H4 (cell line): ENCODE measurements at places on chromosomes 1 and 21. TPM values are rescaled to one million over a fixed set of nuclear protein-coding genes. Genes with fewer than 3 reads are reported as not detected.

The GABRD gene
- total RNA-seq = 2.1 TPM in 2 replicates

The LIPI gene
- total RNA-seq = not detected in 2 replicates

The ITLN1 gene
- not detected in 2 replicates for total RNA-seq

The CHD1L gene
- 29.2 and 34.0 TPM in 2 replicates for total RNA-seq

The ADAM30 gene
- total RNA-seq = not detected in 2 replicates

The GBP7 gene
- total RNA-seq = not detected in 2 replicates

The ADAMTSL4 gene
- 0.80 and 1.1 TPM in 2 replicates for total RNA-seq

The CIART gene
- 8.6 and 15.6 TPM in 2 replicates for total RNA-seq

The SPTA1 gene
- 1.6 and 2.4 TPM in 2 replicates for total RNA-seq

The DCST2 gene
- not detected in 2 replicates for total RNA-seq

The RAD54L gene
- 13.9 and 14.4 TPM in 2 replicates for total RNA-seq

The CITED4 gene
- total RNA-seq = 0.14 and 0.17 TPM in 2 replicates

The GIPC2 gene
- total RNA-seq = 0.02 TPM in 1 of 2 replicates, not detected in the other

The LYSMD1 gene
- 5.4 and 7.2 TPM in 2 replicates for total RNA-seq

The LCE1B gene
- total RNA-seq = not detected in 2 replicates

The UCK2 gene
- 71.4 and 78.9 TPM in 2 replicates for total RNA-seq

DNA sequence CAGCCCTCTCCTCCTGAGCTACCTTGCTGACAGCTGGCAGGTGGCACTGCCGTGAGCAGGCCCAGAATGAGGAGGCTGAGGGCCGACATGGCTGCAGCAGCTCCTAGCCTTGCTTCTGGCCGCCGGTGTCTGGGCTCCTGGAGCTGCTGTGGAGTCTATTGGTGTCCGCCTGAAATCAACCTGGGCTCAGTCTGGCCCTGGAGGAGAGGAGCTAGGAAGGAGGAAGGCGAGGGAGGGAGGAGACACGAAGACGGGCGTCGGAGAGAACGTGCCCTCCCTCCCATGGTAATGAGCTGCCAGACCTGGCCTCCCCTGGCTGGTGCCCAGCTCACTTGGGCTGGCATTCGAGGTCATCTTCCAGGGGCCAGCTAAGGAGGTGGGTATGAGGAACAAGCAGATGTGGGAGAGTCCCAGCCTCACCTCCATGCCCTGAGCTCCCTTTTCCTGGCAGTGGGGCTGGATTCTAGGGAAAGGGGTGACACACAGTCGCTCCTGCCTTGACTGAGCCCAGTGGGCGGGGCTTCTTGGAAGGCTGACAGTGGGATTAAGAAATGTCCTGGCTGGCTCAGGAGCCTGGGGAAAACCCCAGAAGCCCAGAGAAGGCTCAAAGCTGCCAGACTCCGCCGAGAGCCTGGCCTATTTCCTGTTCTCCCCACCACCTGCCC lies at the start of gene PDZK1IP1:
Gene PDZK1IP1 (minus strand): TSS at position 193 of the 665 bp plus-strand sequence. CDS start 104 bp downstream, at position 89.
- no peak for DNase-seq

GRCh38 chr1:90534663-90535295 lies 182.3 kb downstream of the BARHL2 start:
- no peak for DNase-seq

DNA sequence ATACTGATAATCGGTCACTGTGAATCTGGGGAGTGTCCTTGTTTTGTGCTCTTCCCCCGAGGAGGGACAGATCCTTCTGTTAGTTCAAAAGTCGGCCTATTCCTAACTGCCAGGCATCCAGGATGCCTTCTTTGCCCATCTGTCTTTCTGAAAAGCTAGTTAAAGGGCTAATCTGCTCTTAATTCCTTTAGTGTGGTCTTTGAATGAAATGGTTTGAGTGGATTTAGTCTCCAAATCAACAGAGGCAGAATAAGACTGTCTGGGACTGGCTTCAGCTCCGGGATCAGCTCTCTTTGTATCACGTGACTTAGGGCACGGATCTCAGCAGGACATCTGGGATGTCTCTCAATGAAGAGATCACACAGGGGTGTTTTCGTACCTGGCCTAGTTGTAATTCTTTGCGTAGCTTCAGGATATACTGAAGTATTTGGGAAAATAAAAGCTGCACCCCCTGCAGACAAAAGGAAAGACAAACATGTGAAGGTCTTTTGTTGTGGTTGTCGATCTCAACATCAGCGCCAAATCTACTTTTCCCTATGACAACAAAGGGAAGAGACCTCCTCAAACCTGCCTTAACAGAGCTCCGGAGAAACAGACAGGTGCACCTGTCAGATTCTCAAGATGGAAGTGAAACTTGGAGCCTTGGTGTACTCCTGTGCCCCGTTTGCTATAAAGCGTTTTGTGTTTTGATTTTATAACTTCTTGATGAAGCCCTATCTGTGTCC lies 97.9 kb downstream of the ERG start:
- no peak for DNase-seq

DNA sequence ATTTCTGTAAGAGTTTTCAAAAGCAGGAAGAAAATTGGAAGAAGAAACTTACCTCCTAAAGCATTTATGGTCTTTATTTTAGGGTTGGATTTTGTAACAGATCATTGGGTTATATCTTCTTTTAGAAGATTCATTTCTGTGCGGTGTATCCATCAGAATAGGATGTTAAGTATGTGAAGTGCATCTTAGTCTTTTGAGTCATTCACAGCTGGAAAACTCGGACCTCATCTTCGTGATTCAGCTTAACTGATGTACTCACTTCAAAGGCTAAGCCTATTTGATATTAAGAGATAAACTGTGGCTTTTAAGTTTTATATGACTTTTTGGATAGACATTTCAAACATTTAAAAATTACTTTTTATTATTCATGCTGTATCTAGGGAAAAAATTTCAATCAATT lies 56.3 kb downstream of the GIPC2 start:
- DNase-seq = no peak

DNA sequence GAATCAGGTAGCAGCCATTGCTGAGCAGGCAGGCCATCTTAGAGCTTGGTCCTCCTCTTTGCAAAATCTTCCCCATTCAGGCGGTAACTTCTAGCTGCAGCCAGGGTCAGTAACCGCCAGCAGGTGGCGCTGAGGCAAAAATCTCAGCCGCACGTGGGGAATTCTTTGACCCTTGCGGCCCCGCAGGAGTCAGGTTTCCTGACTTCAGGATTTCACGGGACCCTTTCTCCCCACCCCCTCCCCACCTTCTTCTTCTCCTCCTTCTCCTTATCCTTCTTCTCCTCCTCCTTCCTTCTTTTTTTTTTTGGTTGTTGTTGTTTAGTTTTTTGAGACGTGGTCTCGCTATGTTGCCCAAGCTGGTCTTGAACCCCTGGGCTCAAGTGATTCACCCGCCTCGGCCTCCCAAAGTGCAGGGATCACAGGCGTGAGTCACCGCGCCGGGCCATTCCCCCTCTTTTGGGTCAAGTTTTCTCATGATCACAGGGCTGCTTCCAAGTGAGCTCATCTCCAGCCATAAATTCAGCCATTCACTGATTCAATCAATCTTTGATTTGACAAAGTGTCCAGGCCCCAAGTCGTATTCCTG lies 33.4 kb upstream of the TENT5B start:
- DNase-seq = peak; percentile 38

- DNase-seq = no peak
Measured at GRCh38 chr1:47647327-47647845, 209.5 kb downstream of the FOXD2 start.

DNA sequence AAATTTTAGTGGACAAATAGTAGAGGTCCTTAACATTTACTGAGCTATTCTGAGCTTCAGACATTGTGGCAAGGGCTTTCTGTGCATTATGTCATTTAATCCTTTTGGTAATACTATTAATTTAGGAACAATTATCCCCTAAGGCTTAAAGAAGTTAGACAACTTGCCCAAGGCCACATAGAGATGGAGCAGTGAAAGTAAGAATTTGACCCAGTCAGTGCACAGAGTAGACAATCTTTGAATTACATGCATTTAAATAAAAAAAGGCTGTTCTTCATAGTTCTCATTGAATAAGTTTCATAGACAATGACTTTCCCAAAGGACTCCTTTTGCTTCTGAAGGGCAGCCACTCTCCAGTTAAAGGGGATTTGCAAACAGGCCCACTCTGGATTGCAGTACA lies 142.7 kb downstream of the RUNX1 start:
- DNase-seq = no peak

- no peak for DNase-seq
Measured at GRCh38 chr1:117644696-117645311, 39.0 kb downstream of the TENT5C start.

- DNase-seq = no peak
Measured at GRCh38 chr1:19036041-19036812, 79.8 kb upstream of the IFFO2 start.

DNA sequence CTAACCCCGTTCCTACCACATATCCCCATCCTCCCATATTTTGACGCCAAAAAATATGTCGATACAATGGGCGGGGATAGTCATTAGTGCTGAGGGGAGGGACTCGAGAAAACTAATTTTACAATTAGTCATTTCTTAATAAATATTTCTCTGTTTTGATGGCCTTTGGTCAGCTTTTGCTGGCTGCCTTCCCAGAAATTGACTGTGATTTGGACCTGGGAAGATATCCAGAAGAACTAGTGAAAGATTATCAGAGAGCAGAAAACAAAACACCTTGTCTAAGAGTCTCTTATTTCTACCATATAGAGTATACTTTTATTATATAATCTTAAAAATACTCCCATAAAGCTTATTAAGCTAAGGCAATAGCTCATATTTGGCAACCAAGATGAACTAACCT lies 247.6 kb downstream of the MRPL39 start:
- no peak for DNase-seq

DNA sequence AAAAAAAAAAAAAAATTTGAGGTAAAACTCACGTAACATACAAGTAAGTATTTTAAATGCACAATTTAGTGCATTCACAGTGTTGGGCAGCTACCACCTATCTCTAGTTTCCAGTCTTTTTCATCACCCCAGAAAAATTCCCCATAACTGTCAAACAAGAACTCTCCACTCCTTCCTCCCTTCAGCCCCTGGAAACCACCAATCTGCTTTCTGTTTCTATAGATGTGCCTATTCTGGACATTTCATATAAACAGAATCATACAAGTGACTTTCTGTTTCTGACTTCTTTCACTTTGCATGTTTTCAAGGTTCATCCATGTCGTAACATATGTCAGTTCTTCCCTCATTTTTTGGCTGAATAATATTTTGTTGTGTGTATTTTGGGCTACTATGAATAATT lies 24.9 kb upstream of the ETS2 start:
- no peak for DNase-seq

GRCh38 chr1:36486439-36487335 lies 4.0 kb upstream of the CSF3R start:
- DNase-seq = no peak

- no peak for DNase-seq
Measured at GRCh38 chr1:18324246-18324645, 156.5 kb upstream of the KLHDC7A start.

DNA sequence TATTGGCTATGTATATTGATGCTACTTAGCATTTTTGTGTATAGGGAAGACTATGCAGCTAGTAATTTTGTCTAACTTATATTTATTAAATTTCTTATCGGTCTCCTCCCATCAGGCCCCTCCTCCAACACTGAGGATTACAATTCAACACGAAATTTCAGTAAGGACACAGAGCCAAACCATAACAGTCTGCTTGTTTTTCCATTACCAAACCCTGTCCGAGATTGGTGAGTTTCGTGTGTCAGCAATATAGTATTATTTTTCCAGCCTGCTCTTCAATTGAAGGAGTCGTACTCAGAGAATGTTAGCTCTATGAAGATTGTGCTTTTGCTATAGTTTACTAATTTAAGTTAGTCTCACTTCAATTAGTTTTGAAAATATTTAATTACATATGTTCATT lies 1495.3 kb downstream of the MRPL39 start:
- peak; percentile 71 for DNase-seq

DNA sequence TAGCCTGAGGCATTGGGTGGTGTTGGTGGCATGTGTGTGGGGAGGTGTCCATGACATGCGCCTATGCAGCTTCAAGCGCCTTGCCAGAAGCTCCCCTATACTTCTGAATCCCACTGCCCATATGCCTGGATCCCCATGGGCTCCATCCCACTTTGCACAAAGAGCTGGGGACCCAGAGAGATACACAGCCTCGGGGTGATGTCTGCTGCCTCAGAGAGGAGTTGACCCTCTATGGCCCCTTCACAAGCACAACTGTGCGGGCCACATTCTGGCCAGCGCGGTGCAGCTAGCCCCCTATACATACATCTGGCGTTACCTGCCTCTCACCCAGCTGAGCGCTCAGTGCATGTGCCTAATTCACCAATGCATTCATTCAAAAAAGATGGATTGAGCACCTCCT lies 9.6 kb upstream of the PTPRF start:
- no peak for DNase-seq

- DNase-seq = no peak
Measured at GRCh38 chr1:70427976-70428375, 16.9 kb downstream of the CTH start.
